ENCODE measurements at places on chromosomes 6 and 20.

DNA sequence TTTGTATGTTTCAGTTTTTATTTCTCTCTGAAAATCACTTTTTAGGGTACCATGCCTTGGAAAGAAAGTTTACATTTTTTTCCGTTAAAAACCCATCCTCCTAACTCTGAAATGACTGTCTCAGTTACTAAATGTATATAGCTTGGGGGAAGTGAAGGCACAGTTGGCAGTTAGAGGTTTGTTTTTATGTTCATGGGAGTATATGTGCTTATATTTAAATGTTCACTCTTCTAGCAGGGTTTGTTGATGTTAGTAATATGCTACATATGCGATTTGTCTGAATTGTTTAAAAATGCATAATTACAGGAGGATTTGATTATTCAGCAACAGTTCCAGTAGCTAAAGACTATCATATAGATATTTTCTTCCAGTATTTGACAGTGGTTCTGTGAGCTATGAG lies 31.1 kb downstream of the CDKAL1 start:
- no peak for DNase-seq

DNA sequence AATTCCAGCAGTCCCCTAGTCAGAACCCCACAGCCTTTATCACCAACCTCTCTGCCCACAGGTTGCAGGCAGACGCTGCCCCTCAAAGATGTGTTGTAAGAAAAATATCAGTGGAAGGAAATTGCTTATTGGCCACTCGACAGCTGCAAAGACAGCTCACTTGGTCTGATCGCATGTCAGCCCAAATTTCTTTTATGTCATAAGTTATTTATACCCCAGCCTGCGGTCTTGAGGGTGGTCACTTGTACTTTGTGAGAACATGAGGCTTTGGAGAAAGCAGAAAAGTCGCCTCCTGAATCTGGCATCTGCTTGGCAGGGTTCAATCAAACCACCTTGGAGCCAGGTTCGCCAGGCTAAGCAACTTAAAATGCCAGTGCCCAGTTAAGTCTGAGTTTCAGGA lies 236.5 kb upstream of the CDH4 start:
- no peak for DNase-seq

DNA sequence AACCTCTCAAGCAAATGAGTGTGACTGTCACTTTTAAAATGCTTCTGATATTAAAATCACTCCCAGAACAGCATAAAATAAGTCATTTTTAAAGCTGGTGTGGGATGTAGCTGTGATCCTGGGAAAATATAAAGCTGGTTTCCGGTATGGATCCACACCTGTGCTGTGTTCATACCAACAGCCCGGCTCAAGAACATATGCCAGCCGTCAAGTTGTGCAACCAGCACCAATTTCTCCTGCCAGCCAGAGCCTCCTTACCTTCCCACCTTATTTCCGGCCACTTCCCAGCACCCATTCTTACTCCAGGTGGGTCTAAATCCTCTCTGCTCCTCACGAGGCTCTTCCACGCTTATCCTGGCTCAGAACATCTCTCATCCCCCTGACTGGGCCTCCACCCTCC lies 50.9 kb upstream of the RPS6KA2 start:
- no peak for DNase-seq

DNA sequence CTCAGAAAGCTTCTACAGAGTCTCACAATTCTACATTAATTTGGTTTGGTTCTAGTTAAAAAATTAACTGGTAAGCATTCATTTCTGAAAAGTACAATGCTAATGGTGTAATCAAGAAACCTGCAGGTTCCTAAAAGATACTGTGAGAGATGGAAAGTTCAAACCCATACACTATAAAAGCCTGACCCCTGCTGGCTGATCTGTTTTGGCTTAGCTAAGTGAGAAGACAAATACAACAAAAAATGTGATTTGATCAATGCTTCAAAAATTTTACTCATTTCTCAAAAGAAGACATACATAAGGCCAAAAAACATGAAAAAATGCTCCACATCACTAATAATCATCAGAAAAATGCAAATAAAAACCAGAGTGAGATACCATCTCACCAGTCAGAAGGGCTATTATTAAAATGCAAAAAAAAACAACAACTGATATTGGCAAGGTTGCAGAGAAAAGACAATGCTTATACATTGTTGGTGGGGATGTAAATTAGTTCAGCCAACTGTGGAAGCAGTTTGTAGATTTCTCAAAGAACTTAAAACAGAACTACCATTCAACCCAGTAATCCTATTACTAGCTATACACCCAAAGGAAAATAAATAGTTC lies 102.8 kb downstream of the MOXD1 start:
- no peak for DNase-seq

- no peak for DNase-seq
Measured at GRCh38 chr6:7246401-7247178, 66.4 kb downstream of the SSR1 start.

- no peak for DNase-seq
Measured at GRCh38 chr20:10581823-10582222, 92.0 kb downstream of the JAG1 start.

- peak; percentile 36 for DNase-seq
Measured at GRCh38 chr6:104711371-104711770, 148.3 kb downstream of the HACE1 start.

GRCh38 chr6:168032005-168032760 lies 34.7 kb downstream of the KIF25 start:
- no peak for DNase-seq

DNA sequence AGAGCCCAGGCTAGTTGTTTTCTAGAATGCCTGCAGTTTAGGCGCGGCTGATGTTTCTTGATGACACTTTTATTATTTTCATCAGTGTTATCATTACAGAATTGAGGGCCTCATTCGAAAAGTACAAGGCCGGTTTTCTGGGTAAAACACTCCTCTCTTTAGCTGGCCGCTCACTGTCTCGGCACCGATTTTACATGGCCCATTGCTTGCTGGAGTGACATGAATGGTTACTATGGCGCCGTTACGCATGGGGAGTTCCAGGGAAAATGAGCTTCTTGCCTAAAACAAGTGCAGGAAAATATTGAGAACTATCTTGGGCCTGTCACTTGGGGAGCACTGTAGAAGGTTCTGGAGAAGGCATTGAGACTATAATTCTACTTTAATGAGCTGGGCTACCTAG lies 317.8 kb downstream of the CDH4 start:
- no peak for DNase-seq

DNA sequence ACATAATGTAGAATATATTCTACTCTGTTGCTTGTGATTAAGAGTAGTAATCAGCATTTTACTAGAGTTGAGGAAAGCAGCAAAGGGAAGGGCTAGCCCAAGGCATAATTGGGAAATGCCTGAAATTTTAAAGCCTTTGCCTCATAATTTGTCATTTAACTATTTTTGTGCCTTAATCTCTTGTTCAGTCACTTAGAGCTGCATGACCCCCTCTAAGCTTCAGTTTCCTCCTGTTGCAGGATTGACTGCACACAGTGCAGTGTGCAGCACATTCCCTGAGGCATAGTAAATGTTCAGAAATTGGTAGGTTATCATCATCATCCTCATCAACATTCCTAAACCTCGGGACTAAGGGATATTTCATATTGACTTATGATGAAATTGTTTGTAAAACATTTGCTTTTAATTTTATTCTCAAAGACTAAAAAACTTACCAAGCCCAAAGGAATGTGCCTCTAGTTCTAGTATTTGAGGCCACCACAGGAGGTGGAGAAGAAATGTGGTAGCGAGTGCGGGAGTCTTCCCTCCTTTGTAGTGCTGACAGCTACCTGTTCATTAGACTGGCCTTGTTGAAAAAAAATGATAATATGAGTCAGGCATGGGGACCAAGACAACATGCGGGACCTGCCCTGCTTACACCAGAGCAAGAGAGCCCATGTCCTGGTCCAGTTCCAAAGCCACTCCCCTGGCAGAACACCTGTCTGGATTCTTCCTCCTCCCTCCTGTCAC lies 14.8 kb upstream of the TENT5A start:
- DNase-seq: no peak

DNA sequence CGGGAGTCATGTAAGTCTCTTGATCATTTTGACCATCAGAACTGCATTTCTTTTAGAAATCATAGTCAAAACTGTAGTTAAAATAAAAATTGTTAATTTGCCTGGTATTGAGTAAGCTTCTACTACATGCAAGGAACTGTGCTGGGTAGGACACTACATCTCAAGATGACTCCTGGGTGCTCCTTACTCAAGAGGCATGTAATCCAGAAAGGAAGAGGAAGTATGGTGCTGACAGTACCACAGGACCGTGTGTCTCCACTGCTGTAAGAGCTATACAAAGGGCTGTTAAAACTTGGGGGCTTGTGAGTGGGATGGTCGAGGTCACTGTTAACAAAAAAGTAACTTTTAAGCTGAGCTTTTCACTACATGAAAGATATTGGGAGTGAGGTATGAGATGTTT lies 508.3 kb upstream of the SOX4 start:
- DNase-seq: no peak

GRCh38 chr6:53029257-53029656 lies 34.2 kb upstream of the GSTA4 start:
- DNase-seq: no peak

DNA sequence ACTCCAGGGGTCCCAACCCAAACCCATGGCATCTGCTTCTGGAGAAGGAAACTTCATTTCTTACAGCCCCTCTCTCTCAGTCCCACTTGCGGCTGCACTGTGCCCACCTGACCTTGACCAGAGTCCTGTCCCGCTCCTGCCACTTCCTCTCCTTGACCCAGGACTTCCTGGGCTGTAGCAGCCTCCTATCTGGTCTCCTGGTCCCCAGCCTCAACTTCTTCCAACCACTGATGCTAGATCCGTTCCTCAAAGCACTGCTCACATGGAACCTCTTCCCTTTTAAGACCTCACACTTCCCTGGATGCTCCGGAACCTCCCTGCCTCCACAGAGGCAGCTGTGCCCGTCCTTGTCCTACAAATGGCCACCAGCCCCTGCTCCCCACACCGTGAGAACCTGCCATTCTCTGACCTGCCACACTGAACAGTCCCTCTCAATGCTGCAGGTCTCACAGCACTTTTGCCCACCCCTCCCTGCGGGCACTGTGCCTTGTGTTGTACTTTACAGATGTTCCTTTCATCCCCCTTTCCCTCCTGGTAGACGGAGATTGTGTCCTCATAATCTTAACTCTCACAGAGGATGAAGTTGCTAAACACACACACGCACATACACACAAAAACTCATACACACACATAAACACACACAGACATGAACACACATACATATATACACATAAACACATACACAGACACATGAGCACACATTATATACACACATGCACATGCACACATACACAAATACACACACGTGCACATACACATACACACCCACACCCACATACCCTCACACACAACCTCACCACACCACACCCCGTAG lies 59.6 kb upstream of the NXT1 start:
- DNase-seq: no peak

GRCh38 chr6:108839083-108839642 lies 9.1 kb upstream of the ARMC2 start:
- DNase-seq: no peak

- no peak for DNase-seq
Measured at GRCh38 chr6:25062070-25062811, 126.5 kb upstream of the RIPOR2 start.

DNA sequence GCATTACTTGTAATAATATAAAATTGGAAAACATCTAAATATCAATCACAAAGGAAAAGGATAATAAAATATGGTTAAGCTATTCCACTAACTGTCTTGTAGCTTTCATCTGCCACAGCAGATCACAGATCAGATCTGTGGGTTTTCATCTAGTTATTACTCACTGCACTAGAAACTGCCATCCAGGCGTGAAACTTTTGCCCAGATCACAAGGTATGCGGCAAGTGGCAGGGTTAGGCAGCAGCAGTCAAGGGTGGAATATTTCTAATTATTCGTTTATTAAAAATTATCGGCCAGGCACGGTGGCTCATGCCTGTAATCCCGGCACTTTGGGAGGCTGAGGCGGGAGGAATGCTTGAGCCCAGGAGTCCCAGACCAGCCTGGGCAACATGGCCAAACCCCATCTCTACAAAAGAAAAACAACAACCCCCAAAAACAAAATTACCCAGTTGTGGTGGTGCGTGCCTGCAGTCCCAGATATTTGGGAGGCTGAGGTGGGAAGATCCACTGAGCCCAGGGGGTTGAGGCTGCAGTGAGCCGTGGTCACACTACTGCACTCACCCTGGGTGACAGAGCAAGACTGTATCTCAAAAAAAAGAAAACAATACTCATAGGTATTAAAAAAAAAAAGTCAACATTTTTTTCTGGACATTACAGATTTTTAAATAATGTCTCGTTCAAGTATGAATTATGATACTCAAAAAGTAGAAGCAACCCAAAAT lies 32.1 kb downstream of the BEND3 start:
- no peak for DNase-seq

DNA sequence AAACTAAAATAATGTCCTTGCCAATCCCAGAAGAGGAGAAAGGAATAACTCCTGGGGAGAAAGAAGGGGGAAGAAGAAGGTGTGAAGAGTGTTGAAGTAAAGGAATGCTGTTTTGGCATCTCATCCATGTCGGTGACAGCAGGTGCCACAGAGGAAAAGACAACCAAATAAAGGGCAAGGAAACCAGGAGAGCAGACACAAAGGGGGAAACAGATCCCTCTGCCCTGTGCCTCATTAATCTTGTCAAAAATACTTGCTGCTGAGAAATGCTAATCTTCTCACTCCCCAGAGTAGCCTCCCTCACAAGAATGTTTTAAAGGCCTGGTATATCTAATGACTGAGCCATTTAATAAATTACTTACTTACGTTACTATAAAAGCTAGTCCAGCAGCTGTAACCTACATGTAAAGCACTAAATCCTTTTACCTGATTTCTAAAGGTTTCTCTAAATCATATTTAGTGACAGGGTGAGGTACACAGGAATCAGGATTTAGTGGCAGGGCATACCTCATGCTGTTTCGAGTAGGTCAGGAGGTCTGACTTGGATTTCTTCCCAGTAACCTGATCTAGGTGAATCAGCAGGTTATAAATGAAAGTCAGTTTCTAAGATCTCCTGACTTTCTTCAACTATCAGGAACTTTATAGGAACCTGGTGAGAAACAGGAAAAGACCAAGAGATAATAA lies 377.1 kb downstream of the CENPW start:
- DNase-seq: no peak

GRCh38 chr6:20900389-20901160 lies 366.3 kb downstream of the CDKAL1 start:
- DNase-seq: no peak

DNA sequence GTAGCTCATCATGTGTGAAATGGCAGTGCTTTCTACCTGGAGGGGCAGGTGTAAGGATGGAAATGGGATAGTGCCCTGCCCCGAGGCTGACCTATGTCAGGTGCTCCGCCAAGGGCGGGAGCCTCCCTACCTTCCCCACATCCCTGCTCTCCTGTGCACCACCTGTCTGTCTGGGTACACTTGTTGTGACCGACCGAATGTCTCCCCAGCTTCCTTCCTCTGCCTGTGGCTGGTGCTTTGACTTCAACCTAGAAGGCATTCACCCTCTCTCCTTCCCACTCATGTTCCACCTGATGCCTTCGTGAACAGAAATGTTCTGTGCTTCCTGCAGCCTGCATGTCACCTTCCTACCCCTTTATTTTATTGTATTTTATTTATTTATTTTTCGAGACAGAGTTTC lies 114.8 kb downstream of the SCML4 start:
- no peak for DNase-seq

GRCh38 chr6:100998111-100998510 lies 117.0 kb upstream of the ASCC3 start:
- no peak for DNase-seq

DNA sequence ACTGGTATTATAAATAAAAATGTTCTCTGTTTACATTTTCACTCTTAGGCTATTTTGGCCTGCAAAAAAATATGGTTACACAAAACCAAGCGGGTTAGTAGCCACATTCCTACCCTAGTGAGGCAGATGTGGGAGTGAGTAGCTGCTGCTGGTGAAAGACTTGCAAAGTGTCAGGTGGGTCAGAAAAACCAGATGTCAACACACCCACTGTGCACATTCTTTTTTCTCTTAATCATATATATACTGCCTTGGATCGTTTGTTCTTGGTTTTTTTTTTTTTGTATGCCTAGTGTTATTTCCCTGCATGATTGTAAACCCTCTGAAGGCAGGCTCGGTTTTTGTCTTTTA lies 68.0 kb upstream of the TFB1M start:
- DNase-seq: no peak
